Progenitor cell of endocrine pancreas (in vitro differentiated cells): ENCODE measurements at places on chromosomes 6 and 20. TPM values are rescaled to one million over a fixed set of nuclear protein-coding genes. Genes with fewer than 3 reads are reported as not detected.

- no peak for DNase-seq
Observed at GRCh38 chr20:58555078-58555765, 40.0 kb upstream of the APCDD1L start.

Gene EDN1
- 2.0 and 2.6 TPM in 2 replicates for total RNA-seq

DNA sequence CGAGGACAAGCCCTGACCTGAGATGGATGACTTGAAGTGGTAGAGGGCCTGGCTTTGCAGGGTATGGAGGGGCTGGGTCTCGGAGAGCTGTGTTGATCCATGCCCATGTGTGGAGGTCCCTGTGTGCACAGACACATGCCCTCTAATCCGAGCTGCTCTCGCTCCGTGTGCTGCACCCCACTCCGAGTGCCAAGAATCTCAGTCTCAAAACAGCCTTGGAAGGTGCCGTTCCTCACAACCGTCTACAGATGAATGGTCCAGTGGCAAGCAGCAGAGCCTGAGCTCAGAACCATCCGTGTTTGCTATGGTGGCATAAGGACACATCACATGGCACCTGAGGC, 92.4 kb downstream of the RAMACL start:
- DNase-seq, result no peak

DNA sequence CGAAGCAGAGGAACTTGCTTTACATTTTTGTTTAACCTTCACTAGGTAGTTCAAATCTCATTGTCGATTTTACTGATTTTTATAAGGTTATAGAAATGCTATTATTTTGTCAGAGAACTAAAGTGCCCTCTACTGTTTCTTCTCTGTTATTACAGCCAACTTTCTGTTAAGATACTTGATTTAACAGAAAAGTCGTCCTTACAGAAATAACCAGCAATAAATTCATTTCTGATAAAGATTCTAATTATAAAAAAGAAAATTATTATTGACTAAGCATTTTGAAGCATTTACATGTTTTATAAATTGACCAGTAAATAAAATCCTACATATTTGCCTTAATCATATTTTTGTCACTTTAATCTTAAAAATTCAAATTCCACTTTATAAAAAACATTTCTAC, 60.8 kb downstream of the OGFRL1 start:
- no peak for DNase-seq

GRCh38 chr6:4346659-4347333, 211.4 kb upstream of the ECI2 start:
- DNase-seq, result no peak

GRCh38 chr20:23167431-23167830, 81.3 kb upstream of the CD93 start:
- DNase-seq, result no peak

GRCh38 chr6:68951270-68951669, 316.2 kb downstream of the ADGRB3 start:
- DNase-seq, result no peak

Gene ZBP1
- total RNA-seq, result not detected in 2 replicates

Gene VGLL2
- 0.49 TPM in 1 of 2 replicates, not detected in the other for total RNA-seq

DNA sequence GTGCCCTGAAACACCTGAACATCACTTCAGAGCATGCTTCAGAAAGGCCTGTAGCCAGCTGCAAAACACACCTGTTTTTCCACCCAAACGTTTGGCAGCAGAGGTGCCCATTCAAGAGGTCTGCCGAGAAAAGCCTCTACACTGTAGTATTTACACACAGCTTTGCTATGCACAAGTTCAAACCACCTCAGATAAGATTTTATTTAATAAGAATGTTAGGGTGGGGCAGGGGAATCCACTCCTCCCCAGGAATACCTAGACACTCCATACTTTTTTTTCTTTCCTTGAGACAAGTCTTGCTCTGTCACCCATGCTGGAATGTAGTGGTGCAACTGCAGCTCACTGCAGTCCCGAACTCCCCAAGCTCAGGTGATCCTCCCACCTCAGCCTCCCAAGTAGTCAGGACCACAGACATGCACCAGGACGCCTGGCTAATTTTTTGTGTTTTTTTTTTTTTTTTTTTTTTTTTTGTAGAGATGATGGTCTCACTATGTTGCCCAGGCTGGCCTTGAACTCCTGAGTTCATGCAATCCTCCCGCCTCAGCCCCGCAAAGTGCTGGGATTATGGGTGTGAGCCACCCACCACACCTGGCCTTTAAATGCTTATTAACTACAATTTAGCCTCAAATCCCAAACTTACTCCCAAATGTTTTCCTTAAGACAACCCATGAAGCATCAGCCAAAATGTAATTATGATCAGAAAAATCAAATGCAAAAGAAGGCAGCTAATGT, 9.7 kb downstream of the MRPL14 start:
- DNase-seq, result no peak

DNA sequence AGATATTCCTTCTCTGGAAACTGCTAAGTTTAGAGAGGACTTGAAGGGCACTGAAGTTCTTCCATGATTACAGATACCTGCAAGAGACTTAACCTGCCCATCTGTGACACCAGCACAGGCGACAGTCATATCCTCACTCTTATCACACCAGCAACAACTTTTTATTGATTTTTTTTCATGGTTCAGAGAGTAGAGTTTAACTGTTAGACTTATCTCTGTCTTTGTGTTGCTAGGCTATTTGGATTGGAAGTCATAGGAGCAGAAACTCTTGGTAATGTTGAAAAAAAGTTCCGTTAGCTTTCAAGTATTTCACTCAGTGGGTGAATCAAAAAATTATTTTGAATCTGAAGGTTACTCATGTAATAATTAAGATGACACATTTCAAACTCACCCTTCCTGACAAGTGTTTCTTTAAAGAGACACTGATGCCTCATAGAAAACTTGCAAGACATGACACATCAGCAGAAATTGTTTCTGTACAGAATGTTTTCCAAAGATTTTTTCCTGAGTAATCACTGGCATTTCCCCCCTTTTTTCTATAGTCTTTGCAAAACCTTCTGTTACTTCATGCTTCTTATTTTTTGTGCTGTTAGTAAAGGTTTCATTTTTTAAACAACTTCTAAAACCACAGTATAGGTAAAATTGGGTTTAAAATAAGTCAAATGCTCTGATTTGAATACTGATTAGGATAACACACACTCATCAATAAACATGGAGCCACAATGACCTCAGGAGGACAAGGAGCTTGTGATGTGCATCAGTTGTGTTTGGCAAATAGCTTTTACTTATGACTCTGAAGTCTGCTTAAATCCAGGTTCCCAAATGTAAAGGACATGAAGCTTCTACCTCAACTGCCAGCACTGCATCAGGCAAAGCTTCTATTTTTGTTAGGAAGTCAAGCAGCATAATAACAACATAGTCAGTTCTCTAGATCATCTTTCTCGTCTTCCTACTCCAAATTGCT, 252.9 kb upstream of the MAN1A1 start:
- no peak for DNase-seq

- DNase-seq, result no peak
Observed at GRCh38 chr20:19802492-19803158, 44.6 kb downstream of the RIN2 start.

Gene MAFB
- 5.9 and 6.1 TPM in 2 replicates for total RNA-seq

DNA sequence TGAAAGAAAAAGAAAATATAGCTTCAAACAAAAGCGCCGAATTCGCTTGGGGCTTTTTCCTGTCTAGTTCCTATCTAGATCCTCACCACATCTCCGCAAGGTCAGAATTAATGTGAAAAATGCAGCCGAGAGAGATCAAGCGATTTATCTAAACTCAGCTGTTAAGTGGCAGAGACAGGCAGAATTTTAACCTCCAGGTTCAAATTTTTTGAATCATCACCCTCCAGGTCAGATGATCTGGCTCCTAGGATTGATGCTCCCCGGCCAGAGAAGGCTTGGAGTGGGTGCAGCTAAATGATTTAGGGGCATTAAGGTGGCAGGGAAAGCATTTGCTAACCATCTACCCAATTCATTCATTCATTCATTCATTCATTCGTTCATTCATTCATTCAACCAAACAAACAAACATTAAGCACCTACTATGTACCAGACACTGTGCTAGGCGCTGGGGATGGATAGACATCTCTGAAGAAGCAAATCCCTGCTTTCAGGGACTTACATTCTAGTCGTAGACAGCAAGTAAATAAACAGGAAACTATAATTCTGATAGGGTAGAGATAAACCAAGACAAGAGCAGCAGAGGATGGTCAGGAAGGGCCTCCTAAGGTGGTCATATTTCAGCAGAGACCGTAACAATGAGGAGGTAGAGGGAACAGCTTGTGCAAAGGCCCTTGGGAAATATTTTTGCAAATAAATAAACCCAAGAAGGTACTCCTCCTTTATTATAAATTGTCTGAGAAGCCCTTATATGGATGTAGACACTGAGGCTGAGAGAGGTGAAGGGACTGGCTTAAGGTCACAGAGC, 672 bp upstream of the UBE2V1 start:
- no peak for DNase-seq

- DNase-seq, result no peak
Observed at GRCh38 chr6:23277521-23278179, 708.3 kb downstream of the HDGFL1 start.

Gene MAPK14
- 43.3 and 43.7 TPM in 2 replicates for total RNA-seq

Gene SLC44A4
- total RNA-seq, result 17.5 and 19.1 TPM in 2 replicates

Gene LY6G5C
- total RNA-seq, result 4.4 and 6.5 TPM in 2 replicates

DNA sequence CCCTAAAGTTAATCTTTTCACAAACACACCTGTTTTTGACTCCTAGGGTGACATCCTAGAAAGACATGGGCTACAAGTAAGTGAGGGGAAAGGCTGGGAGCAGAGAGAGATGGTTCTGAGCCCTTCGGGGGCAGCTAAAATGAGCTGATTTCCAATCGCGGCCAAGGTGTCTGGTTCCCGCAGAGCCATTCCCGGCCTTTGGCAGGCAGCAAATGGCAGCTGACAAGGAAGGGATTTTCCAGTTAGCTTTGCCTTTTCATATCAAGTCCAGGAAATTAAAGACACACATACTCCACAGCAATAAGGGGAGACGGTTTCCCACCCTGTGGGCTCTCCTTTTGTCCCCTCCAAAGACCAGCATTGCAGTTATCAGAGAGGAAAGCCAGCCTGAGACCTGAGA, 228.5 kb downstream of the ZMYND8 start:
- no peak for DNase-seq

Gene FABP7
- 6.8 and 7.2 TPM in 2 replicates for total RNA-seq

- DNase-seq, result no peak
Observed at GRCh38 chr20:3661814-3662665, 1.2 kb downstream of the GFRA4 start.

Gene SNPH
- total RNA-seq, result 2.7 and 3.3 TPM in 2 replicates
